GM20000 (cell line): ENCODE measurements at places on chromosomes 1 and 21.

- DNase-seq = peak; percentile 68
Observed at GRCh38 chr1:36156329-36157114, 562 bp downstream of the MAP7D1 start.

- DNase-seq = no peak
Observed at GRCh38 chr21:28152732-28153131, 839.9 kb downstream of the LTN1 start.

DNA sequence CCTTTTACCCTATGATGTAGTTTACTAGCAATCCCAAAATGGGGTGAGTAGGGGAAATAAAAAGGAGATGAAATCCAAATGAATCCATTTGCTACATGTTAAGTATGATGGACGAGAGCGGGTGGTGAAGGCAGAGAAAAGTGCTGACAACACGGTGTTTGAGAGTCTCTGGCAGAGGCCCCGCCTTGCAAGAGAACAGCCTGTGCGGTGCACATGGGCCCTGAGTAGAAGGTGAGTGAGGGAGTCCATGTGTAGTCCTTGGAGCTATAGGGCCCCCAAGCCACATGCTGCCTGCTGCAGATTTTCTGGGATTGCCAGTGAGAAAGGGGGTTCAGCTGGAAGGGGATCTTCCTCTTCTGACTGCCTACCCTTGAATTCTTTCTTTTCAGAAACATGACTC lies 177.1 kb downstream of the TNR start:
- DNase-seq = no peak

- DNase-seq = no peak
Observed at GRCh38 chr1:201450721-201451291, 18.2 kb downstream of the PHLDA3 start.

GRCh38 chr1:11599891-11600576 lies 54.2 kb downstream of the FBXO2 start:
- DNase-seq = no peak

GRCh38 chr1:87524021-87524754 lies 195.5 kb downstream of the LMO4 start:
- DNase-seq = no peak

- no peak for DNase-seq
Observed at GRCh38 chr1:206633708-206634121, 1.6 kb upstream of the DYRK3 start.

GRCh38 chr1:6690186-6690585 lies 11.4 kb downstream of the DNAJC11 start:
- no peak for DNase-seq

DNA sequence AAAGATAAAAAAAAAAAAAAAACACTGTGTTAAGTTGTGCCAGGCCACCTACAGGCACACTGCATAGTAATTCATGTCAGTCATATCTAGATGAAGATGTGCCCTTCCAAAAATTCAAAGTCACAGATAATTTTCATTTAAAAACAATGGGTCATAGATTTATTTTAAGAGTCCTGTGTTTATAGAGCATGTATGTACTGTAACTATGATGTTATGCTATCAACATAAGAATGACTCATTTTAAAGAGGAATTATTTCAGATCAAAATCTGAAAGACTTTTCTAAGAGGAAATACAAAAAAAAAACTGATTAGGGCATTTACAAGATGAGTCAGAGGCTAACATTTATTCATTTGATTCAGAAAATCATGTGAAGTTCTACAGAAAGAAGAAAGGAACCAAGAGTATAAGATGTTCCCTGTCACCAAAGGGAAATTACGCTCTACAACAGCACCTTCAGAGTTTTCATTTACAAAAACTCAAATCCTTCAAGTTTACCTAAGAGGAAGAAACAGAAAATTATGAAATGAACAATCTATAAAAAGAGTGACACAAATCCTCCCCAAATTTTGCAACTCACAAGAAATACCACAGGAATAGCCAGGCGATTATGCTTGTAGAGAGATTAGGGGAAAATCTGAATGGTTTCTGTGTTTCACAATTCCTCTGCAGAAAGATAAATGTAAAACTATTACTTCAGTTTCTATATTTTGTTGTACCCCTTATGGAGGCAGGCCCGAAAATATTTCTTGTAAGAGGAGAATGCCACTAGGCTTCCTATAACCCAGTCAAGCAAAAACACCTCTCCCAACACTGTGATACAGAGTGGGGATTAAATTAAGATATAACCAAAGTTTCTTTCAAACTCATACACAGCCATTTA lies 13.8 kb downstream of the TP53BP2 start:
- DNase-seq = no peak

GRCh38 chr1:1281533-1282321 lies 1.5 kb downstream of the SCNN1D start:
- DNase-seq = no peak

DNA sequence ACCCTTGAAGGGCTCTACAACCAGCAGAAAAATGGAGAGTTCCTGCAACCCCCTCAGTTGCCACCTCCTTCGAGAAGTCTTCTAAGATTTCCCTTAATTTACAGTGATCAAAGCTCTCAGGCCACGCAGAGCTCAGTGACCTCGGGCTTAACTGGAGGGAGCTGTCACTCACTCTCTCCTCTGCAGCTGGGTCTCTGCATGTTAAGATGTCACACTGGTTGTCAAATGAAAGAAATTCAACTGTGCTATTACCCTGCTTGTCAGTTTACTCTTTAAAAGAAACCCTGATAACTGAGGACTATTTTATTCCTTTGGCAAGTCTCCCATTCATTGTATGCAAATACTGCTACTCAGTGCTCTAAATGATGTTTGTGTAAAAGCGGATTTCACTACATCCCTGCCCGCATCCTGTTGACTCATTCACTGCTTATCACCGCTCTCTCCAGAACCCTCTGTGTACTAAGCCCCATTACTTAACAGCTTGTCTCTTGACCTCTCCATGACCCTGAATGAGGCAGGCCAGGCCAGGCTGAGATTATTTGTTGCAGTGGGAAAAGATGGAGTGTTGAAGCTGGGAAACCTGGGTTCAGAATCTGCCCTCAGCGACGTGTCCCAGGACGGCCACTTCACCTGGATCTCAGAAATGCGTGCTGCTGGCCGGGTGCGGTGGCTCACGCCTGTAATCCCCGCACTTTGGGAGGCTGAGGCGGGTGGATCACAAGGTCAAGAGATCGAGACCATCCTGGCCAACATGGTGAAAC lies 13.7 kb downstream of the DHRS3 start:
- DNase-seq = no peak

GRCh38 chr1:208004851-208005250 lies 93.9 kb upstream of the CD34 start:
- no peak for DNase-seq
